ENCODE measurements at places on chromosomes 3 and 15.

DNA sequence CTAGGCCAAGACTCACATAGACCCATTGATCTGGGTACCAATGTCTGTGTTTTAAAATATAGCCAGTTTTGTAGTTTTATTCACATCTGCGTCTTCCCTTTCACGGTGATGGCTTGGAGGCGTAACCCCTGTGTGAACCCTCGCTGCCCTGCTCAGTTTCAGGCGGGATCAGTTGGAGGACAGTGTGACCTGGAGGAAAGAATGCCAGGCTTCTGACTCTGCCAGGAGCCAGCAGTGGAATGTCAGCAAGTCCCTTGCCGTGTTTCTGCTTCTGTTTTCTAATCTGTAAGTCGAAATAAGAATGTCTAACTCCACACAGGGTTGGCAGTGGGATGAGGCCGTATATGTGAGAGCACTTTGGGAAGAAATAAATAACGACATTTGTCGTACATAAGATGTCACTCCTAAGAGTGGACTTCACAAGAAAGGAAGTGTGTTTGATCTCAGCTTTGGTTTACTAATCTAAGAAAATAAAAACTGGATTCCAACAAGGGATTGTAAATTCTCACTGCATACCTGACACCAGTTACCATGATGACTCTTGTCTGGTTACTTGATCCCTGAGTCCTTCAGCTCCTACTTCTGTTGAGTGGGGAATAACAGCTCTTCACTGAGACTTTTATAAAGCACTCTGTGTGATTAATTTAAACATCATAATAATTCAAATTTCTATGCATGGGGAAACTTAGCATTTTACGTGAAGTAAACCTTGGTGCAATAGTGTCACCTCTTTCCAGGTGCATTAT is 6.3 kb upstream of the CA12 start:
- no peak for DNase-seq

- no peak for DNase-seq
These were observed 6.8 kb downstream of the CD96 start for GRCh38 chr3:111548756-111549155.

DNA sequence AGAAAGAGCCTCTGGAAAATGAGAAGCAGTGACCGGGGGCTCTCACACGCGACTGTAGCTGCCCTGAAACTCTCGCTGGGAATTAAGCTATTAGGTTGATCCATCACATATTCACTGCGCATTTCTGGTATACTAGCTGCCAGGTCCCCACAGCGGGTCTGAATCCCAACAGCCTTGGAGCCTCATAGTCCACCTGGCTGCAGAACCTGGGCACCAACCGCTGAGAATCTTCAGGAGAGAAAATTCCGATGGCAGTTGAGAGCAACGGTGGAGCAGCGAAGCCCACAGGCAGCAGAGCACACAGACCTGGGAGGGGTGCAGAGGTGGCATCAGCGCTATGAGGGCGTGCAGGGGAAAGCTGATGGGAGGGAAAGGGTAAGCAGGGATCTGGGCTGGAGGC is 75.1 kb downstream of the FAM174B start:
- no peak for DNase-seq

DNA sequence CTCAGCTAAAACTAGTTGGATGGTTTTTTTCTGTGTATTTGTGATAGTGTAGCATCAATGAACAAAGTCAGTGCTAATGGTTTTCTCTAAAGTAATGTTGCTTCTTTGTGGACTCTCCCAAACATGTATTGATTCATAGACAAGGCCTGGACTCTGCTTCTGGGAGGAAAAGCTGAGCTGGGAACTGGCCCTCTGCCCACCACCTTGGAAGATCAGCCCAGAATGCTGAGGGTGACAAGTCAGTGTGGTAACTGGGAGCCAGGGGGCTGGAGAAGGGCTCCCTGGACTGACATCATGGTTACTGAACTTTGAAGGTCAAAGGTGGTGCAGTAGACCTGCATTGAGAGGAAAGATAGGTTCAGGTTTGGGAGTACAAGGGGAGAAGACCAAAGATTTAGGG is 3.0 kb downstream of the ARHGAP31 start:
- DNase-seq = no peak

- no peak for DNase-seq
These were observed 75.8 kb downstream of the FBLN2 start for GRCh38 chr3:13624671-13625125.

DNA sequence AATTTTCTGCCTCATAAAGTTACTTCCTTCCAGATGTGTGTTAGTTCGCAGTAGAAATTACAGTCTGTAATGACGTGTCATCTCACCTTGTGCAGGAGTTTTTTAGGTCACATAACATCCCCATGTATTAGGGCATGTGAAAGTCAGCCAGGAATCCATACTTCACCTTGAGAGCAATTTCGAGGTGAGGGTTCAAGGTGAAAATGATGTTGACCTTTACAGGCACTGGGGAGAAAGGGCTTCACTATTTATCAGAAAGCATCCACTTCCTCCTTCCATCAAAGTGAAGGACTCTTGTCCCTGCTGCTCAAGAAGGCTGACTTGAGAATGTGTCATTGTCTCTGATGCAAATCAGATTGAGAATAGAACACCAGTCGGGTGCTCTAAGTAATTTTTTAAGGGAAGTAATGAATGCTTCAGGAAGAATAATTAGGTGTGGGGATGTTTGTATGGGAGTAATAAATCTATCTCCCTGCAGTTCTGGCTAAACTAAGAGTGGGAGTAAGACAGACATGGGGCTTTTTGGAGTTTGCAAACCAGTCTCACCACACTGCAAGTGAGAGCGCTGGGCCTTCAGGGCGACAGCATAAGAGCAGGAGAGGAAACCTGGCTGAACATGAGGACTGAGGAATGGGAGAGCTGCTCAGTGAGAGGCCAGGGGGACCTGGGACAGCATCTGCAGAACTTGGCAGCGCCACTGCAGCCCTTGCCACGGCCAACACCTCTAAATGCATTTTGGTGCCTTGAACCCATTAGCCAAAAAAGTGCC is 85.9 kb upstream of the IL12A start:
- no peak for DNase-seq

- DNase-seq = no peak
These were observed 233.5 kb upstream of the AGTR1 start for GRCh38 chr3:148464246-148464645.

- no peak for DNase-seq
These were observed 22.5 kb downstream of the KCTD6 start for GRCh38 chr3:58514405-58514804.

DNA sequence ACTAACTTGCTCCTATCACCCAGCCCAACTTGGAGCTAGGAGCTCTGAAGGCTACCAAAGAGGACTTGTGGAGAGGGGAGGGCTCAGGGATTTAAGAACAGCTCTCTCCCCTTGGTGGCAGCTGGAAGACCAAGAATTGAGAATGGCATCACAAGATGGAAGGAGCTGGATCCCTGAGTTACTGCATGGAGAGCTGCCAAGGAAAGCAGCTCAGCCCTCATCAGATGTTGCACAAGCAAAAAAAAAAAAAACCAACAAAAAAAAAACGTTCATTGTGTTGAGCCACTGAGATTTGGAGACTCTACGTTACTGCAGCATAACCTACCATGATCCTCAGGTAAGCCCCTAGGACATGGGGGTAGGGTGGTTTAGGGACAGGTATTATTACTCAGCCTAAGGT is 41.0 kb downstream of the ITGB5 start:
- DNase-seq = no peak

DNA sequence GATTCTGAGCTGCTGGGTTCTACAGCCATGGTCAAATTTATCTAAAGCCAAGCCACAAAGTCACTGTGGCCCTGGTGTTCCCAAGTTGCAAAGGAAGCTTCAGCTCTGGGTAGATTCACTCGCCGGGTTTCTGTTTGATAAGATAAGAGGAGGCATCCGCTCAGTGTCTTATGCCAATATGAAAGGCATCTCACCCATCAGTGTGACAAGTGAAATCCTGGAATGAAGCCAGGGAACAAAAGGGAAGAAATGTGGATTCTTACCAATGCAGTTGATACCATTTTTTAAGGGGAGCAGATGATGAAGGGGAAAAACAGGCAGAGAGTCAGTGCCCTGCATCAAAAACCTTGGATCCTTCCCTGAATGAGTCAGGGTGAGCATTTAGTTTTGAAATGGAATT is 2.8 kb upstream of the CPNE4 start:
- DNase-seq = no peak

DNA sequence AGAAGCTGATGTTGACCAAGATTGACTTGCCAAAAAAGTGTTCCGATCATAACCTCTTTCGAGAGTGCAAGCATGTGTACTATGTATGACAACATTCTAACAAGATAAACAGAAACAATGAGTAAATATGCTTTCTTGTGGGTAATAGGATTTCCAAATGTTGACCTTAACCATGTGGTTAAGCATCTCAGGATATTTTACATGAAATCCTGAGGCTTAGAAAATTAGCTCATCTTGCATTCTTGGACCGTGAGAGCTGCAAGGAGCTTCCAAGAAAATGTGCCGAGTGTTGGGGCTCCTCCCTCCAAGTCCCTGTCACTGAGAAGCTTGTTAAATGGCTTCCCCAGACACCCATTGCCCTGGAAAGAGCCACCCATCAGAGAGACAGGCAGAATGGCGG is 50.1 kb downstream of the C3orf20 start:
- no peak for DNase-seq

GRCh38 chr3:46541835-46542234 is 24.3 kb downstream of the LRRC2 start:
- DNase-seq = no peak

DNA sequence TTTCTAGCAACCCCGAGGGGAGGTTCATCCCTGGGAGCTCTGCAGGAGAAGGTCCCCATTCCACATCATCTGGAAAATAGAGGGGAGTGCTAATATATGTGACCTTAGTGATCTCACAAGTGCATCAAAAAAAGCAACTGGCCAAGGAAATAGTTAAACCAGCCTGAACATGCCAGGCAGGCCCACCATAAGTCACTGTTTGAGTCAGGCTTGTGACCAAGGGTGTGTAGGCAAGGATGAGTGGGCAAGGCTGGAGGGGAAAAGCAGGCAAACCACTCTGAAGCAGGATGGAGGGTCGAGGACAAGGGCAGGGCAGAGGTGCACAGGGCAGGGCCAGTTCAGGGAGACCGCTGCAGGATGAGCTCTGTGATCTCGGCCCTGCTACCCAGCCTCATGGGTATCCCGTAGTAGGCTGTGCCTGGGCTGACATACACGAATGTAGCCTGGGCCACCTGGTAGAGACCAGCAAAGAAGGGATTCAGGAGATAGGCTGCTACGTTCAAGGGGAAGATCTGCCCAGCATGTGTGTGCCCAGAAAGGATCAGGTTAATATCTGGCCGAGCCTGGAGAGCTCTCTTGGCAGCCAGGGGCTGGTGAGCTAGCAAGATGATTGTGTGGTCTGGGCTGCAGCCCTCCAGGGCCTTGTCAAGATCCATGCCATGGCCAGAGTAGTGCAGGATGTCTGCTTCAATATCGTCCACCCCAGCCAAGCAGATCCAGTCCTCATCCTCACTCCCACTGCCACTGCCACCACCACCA is 4.3 kb downstream of the GLB1 start:
- DNase-seq = no peak

GRCh38 chr3:177419904-177420601 is 222.8 kb upstream of the TBL1XR1 start:
- DNase-seq = no peak

DNA sequence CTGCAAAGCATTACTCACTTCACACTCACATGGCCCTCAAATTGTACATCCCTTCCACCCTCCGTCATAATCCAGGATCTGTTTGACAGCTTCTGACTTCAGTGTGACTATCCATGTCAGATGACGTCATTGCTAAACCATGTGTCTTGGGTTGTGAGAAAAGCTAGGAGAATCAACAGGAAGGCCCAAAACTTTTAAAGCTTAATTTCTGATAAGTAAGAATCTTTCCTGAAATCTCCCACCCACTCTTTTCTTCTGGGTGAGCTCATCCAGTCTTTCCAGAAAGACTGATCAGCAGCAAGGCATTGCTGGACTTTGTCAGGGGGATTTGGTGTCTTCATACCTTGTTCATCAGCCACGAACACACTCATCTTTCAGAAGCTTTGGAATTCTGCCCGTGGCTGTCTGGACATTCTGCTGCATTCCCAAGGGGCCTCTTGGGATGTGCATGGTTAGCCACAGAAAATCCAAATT is 11.5 kb upstream of the LMCD1 start:
- no peak for DNase-seq

DNA sequence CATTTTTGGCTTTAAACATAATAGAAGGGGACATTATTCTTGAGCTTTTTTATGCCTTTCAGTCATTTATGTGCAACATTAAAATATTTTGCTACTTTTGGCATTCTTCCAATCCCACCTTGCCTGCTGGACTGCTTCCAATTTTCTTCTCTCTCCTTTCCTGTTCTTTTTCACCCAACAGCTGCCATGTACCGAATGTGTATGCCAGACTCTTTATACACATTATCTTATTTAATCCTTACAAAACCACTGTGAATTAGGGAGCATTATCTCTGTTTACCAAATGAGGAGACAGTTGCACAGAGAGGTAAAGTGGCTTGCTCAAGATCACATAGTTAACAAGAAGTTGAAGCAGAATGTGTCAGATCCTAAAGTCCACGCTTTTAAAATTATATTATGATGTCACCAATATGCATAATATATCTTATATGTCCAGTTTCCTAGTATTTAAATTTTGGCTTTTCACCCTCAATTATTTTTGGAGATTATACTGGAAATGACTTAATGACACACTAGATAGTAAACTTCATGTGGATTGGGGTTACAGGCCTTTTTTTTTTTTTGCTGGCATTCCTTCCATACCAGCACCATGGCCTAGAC is 231.5 kb downstream of the THRB start:
- DNase-seq = no peak

DNA sequence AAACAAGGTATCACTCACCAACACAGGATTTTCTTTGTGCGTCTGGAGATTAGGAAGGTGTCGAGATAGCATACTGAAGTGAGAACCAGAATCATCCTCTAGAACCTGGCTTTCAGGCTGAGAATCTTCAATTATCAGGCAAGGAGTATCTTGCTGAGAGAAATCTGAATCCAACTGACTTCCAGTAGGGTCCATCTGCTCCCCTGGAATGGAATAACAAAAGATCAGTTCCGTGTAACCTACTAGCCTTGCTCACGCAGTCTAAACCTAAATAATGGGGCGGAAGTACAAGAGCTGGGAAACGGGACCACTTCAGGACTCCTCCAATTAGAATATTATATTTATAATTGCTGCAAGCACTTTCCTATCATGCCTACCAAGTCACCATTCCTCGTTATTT is 690 bp downstream of the TP53BP1 start:
- no peak for DNase-seq

- DNase-seq = no peak
These were observed 492 bp upstream of the FAM43A start for GRCh38 chr3:194685065-194685717.

GRCh38 chr3:193822492-193823212 is 229.6 kb downstream of the OPA1 start:
- no peak for DNase-seq

DNA sequence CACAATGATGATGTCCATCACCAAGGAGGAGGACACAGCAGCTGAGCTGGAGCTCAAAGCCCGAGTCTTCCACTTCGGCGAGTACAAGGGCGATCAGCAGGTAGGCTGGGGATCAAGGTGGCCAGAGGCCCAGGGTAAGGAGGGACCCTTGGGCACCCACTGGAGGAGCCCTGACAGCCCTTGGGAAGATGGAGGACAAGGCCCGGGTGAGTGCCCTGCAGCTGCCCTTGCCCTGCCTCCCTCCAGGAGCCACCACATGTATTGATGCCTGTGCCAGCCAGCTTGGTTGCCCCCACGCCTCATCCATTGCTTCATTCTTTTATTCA is 38.4 kb downstream of the CFAP100 start:
- DNase-seq = no peak
